ENCODE measurements at places on chromosomes 6 and 20.

DNA sequence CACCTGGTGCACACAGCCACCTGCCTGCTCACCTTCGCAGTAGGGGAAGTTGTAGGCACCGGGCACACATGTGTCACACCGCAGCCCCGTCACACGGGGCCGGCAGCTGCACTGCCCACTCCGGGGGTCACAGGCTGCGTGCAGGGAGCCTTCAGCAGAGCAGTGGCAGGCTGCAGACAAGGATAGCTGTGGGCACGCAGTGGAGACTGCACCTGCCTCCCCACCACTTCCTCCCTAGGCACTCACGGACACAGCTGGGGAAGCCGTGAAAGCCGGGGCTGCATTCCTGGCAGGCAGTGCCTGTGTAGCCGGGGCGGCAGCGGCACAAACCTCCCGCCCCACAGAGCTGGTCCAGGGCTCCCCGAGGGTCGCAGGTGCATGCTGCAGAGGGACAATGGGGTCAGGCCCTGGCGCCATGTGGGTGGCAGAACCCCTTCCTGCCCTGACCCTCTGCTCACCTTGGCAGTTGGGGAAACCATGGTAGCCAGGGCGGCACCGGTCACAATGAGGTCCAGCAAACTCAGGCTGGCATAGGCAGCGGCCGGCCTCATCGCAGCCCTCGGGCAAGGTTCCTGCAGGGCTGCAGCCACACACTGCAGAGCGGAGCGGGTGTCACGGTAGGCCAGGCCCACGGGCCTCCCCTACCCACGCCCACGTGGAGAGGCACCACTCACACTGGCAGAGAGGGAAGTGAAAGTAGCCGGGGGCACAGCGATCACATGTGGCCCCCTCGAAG, 29.4 kb downstream of the LAMA5 start:
- no peak for DNase-seq

GRCh38 chr6:116221067-116221466, 32.8 kb downstream of the TSPYL4 start:
- no peak for DNase-seq

DNA sequence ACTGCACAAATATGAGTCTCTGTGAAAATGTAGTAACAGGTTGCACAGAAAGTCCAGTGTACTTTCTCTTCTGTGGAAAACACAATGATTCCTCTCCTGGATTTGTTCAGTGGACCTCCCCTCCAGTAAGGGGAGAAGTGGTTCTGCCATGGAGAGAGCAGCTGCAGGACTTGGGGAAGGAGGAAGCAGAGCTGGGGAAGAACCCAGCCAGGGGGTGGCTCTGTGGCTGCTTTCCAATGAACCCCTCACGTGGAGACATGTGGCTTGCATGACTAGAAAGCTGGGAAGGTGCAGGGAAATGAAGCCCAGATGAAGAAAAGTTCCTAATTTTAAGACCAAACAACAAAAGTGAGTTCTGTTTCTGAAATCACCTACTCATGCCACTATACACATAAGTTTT, 31.9 kb downstream of the HMGN3 start:
- no peak for DNase-seq

- no peak for DNase-seq
Measured at GRCh38 chr6:15297895-15298590, 52.2 kb downstream of the JARID2 start.

- DNase-seq: no peak
Measured at GRCh38 chr6:64429926-64430325, 794.3 kb downstream of the PHF3 start.

DNA sequence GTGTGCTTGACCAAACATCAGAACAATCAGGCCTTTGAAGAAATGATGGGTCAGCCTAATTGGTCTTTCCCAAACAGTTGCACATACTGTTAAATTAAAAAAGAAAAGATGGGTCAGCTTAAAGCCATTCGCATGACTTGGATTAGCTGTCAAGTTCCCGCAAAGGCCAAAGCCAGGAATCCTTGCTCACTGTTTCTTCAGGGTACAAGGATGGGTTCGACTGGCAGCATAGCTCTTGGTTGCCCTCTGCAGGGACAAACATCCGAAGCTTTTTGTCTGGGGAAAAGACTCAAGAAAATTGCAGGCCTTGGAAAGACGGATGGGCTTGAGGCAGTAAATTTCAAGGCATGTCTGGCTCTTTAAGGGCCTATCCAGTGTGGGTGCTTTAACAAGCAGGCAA, 168.0 kb downstream of the HDGFL1 start:
- DNase-seq: no peak

DNA sequence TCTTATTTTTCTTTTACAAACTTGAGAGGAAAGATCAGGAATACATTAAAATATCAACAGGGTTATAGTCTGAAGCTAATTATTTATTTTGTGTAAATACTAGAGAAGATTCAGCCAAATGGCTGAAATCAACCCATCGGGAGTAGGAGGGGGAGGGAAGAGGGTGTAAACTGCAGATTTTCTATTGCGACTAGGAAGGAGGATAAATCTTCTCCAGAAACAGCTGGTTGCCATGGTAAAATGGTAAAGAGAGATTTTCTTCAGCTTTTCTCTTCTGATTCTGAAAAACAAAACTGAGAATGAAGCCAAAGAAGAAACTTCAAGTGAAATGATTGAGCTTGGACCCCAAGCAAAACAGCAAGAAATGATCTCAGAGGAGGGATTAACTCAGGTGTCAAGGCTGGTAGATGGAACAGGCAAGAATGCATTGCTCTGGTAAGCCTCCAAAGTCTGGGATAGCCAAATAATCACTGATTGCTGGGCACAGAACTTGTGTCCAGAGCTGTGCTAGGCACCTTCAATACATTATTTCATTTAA, 193.5 kb upstream of the SPTLC3 start:
- DNase-seq: no peak

- no peak for DNase-seq
Measured at GRCh38 chr6:45477790-45478189, 100.1 kb upstream of the SUPT3H start.

DNA sequence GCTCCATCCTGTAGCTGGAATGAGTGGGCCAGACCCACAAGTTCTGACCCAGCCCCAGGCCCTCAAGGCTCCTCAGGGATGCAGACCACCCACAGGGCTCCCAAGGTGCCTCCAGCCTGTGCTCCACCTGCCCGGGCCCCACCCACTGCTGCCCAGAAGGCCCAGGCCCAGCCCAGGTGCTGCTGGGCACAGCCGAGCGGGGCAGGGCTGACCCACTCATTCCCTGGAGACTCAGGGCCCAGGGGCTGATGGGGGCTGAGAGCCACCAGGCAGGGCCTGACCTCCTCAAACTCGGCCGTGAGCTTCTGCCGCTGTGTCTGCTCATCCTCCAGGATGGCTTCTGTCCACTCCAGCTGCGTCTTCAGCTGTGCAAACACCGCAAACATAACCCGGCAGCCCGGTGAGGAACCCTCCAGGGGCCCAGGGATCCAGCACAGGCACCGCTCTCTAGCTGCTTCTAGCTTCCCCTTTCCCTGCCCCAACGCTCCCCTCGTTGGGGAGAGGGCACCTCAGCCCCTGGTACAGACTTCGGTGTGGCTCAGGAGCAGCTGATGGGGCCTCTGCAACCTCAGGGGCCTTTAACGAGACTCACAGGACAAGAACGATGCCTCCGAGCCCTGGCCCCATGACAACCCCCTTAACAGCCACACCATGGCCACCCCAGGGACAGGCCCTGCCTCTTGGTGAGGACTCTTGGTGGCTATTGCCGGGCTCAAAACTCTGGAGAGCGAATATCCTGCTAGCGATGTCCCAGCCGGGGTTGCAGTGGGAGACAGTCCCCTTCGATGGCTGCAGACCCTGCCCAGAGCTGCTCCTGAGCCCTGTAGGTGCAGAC, 46.0 kb downstream of the DSTN start:
- no peak for DNase-seq

DNA sequence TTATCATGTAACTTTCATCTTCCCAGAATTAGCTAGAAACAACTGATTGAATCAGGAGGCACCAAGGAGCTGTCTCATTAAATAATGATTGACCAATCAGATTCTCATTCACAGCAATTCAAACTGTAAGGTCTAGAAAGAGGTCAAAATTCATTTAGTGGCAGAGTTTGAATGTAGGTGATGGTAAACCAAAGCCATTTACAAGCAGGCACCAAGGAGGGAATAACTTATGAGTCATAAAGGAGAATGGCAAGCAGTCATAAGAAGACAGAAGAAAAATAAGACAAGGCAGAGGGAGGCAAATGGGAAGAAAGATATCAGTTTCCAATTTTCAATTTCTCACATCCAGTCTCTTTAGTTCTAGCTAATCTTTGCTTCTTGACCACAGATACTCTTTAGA, 52.9 kb upstream of the DEFB112 start:
- DNase-seq: no peak

DNA sequence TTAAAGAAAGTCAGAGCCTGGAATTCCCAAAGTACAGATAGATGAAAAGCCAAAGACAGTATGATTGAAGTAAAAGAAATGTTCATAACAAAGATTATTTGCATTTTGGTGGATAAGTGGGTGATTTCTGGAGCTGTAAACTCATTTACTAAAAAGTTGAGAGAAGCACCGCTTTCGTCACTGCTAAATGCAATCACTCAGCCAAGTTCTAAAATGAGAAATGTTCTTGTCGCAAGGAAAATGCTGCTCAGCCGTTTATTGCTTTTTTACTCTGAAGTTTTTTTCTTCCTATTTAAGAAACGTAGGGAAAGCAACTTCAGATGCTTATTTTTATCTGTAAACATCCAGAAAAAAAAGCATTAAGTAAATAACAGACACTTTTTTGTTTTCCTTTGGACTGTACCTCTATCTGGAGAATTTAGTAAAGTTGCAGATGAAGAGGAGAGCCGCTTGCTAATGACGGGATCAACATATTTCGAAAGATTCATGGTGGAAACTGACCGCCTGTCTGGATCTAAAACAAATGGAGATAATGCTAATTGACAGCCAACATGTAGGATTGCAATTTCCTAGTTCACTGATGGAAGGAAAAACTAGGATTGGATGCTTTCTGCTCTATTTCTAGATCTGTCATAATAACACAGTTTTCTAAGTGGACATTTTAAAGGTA, 93.8 kb upstream of the BCLAF1 start:
- DNase-seq: no peak

DNA sequence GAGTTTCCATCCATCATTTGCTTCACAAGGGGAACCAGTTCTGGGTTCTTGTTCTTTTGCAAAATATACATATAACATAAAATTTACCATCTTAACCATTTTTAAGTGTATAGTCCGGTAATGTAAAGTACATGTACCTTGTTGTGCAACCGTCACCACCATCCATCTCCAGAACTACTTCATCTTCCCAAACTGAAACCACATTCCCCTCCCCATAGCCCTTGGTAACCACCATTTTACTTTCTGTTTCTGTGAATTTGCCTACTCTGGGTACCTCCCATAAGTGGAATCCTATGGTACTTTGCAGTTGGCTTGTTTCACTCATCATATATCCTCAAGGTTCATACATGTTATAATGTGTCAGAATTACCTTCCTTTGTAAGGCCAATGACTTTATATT, 70.3 kb upstream of the DSP start:
- no peak for DNase-seq

DNA sequence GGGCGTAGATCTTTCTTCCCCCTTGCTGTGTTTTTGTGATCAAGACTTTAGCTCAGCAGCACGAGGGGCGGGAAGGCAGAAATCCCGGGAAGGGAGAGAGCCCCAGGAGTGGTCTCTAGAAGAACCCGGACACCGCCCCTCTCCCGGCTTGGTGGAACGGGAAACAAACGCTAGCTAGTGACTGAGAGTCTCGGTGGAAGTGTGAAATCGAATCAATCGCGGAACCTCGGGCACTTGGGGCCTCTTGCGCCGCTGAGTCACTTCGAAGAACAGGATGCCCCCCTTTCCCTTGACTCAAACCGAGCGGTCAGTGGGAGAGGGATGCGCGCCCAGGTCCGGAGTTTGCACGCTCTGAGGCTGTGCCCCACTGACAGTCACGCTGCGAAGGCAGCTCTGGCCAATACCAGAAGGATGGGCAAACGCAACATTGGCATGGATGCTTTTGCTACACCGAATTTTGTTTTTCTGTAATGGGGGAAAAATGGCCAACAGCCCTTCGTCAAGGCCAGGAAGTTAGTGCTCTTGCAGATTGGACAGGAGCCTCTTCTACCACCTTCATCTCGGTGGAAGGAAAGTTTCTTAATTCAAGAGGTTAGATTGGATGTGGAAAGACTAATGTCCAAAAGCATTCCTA, 1.6 kb upstream of the OLIG3 start:
- DNase-seq: peak; percentile 47

DNA sequence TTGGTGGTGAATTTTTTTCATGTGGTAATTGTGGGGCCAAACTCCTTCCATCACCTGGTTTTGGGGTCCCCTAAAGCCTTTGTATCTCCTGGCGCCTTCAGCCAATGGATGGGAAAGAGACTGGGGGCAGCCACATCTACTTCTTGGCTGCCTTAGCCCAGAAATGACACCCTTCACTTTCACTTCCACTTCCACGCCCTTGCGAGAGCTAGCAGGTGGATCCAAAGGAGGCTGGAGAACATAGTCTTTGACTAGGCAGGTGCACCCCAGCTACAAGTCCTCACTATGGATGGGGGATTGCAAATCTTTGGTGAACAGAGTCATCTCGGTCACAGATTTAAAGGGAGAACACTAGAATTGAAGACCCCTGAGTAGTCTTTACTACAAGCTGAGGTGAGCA, 70.8 kb downstream of the NDUFAF5 start:
- DNase-seq: no peak

GRCh38 chr20:4998160-4998651, 3.1 kb downstream of the SLC23A2 start:
- peak; percentile 68 for DNase-seq

DNA sequence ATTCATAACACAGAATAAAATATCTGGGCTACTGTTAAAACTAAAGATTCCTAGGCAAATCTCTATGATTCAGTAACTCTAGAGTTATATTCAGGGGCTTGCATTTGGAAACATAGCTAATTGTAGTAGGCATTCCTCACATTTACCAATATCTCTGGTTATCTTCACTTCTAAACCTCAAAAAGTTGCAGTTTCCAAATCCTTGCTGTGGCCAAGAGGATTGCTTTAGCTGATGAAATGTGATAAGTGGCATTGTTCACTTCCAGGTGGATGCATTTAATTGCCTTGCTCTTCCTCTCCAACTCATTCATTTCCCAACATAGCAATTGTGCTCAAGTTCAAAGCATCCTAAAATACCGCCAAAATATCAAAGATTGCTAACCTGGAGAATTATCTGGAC, 246.6 kb downstream of the GRIK2 start:
- no peak for DNase-seq

GRCh38 chr20:18506744-18507143, 996 bp upstream of the SEC23B start:
- DNase-seq: no peak

DNA sequence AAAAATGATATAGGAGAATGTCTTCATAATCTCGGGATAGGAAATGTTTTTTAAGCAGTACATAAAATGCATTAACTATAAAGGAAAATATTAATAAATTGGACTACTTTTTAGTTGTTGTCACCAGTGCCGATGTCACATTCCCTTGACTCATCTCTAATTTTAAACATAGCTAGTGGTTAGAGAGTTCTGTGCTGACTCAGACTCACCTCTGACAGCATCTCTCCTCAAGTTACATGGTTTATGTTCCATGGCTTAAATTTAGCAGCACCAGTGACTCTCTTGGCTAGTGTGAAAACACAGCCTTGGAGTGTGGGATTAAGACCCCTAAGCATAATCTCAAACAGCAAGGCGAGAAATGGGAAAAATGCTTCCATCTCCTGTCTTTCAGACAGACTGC, 311.8 kb upstream of the MMS22L start:
- DNase-seq: no peak

GRCh38 chr6:53679446-53679933, 13.9 kb upstream of the KLHL31 start:
- DNase-seq: peak; percentile 16

Measured in GM20000 (cell line).